ENCODE measurements at places on chromosomes 2 and 18.

GRCh38 chr18:46624127-46624526 is 32.9 kb downstream of the LOXHD1 start:
- DNase-seq = no peak

- no peak for DNase-seq
Measured at GRCh38 chr18:42784632-42785031, 330.9 kb downstream of the RIT2 start.

GRCh38 chr2:109069331-109070194 is 59.4 kb upstream of the SH3RF3 start:
- DNase-seq = no peak

GRCh38 chr2:238097988-238098871 is 1.9 kb upstream of the ESPNL start:
- peak; percentile 59 for DNase-seq

DNA sequence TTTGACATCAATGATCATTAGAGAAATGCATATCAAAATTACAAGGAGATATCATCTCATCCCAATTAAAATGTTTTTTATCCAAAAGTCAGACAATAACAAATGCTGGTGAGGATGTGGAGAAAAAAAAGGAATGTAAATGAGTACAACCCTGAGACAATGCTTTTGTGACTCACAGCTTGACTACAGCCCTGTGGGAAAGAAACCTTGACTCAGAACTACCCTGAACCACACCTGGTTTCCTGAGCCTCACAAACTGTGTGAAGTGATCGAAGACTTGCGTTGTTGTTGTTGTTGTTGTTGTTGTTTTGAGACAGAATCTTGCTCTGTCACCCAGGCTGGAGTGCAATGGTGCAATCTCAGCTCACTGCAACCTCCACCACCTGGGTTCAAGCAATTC is 266.6 kb upstream of the MYT1L start:
- DNase-seq = peak; percentile 5

- no peak for DNase-seq
Measured at GRCh38 chr2:36451512-36451911, 95.9 kb downstream of the CRIM1 start.

- no peak for DNase-seq
Measured at GRCh38 chr2:84482603-84483002, 23.5 kb upstream of the SUCLG1 start.

DNA sequence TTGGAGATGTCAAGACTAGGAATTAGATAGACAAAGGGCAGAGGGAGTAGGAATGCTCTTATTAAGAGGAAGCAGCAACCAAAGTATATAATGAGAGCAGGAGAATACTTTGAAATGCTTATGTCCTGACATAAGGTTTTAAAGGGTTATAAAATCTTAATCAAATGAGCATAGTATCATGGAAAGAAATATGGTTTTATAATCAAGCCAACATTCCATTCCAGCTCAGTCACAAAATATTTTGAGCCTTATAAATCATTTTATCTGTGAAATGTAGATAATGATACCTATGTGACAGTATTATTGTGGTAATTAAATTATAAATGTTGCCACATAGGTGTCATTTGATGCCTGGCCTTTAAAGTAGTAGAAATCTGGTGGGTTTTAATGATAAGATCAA is 17.6 kb downstream of the VSNL1 start:
- DNase-seq = no peak

GRCh38 chr2:230842473-230842872 is 22.3 kb upstream of the ITM2C start:
- no peak for DNase-seq

GRCh38 chr2:54461261-54461660 is 5.1 kb downstream of the SPTBN1 start:
- DNase-seq = no peak

DNA sequence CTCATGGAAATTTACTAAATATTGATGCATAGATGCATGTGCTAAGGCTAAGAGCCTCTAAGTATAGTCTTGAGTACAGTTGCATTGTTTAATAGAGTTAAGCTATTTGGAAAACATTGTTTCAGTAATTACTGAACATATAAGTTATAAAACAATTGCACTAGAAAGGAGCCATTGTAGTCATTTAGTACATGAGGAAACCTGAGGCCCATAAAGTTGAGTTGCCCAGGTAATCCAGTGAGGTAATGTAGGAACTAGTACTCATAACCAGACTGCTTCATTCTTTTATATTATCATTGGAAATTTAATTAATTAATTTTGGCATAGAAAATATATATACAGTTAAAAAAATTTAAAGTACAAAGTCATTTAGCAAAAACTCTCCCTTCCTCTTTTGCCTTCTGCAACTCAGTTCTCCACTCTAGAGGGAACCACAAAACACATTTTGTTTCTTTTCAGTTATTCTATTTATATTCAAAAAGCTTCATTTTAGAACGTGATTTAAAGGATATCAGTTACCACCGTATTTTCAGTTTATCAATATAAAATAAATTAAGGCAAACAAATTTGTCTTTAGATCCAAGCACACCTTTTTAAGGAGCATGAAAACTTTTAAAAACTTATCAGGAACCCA is 27.8 kb upstream of the TBR1 start:
- DNase-seq = no peak

DNA sequence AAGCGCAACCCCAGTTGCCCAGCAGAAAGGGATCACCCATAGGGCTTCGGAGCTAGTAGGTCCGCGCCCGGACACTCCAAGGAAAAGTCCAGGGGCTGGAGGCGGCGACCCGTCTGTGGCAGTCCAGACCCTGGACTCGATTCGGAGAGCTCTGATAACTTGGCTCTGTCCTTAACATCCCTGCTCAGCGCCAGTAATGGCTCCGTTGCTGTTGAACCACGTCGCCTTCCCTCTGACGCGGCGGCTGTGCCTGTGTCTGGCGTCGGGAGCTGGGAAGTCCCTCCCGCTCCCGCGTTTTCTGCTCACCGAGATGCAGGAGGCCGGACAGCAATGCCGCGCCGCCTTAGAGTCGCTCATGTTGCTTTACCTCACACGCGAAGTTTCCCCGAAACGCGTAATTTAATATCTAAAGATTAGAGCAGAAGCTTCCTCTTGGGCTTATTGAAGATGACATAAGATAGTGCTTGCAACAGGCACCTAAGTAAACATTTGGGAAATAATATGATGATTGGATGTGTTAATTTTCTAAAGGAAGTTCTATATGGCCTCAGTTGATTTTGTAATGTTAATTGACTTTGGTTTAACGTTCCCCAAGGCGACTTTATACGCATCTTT is 1.3 kb upstream of the ZBTB14 start:
- peak; percentile 66 for DNase-seq

DNA sequence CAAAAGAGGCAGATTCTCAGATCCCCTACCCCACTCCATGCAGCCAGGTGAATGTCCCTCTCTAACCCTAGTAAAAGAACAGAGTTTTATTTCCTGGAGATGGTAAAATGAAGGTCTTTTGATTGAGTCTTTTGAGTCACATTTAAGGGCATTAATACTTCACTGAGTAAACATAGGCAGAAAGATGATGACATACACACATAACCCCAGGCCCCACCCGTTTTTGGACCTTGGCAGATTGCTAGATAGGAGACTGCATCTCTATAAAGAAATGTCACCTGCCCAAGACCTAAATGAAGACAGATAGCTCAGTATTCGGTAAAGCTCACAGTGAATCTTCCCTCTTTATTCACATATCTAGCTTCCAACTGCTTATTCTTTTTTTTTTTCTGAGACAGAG is 28.3 kb upstream of the PEX13 start:
- DNase-seq = no peak

All from activated CD4-positive, alpha-beta T cell treated with anti-CD3 and anti-CD28 coated beads, Interleukin-2, amount 50 U/mL, for 16 hours (primary cell).